ENCODE measurements at places on chromosomes 7 and 10.
A peak's percentile ranks its signal among the peaks of the same experiment; 100 is the strongest.

- DNase-seq, result no peak
Observed at GRCh38 chr7:105853931-105854419, 22.4 kb downstream of the ATXN7L1 start.

- no peak for DNase-seq
Observed at GRCh38 chr7:98359395-98359794, 41.5 kb downstream of the BAIAP2L1 start.

DNA sequence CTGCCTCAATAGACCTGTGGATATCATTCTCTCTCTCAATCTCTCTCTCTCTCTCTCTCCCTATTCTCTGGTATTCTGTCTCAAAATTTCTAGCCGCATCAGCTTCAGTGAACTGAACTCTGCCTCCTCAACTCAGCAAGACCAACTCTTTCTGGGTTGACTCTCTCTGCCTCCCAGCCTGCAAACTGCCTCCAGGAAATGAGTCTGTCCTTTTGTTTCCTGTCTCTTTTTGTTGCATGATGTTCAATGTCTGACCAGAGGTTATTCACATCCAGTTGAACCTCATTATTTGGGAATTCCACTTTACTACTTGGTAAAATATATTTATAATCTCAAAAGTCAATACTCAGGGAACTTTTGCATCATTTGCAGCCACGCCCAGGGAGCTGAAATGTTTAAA lies 682.7 kb upstream of the FZD8 start:
- DNase-seq, result no peak

DNA sequence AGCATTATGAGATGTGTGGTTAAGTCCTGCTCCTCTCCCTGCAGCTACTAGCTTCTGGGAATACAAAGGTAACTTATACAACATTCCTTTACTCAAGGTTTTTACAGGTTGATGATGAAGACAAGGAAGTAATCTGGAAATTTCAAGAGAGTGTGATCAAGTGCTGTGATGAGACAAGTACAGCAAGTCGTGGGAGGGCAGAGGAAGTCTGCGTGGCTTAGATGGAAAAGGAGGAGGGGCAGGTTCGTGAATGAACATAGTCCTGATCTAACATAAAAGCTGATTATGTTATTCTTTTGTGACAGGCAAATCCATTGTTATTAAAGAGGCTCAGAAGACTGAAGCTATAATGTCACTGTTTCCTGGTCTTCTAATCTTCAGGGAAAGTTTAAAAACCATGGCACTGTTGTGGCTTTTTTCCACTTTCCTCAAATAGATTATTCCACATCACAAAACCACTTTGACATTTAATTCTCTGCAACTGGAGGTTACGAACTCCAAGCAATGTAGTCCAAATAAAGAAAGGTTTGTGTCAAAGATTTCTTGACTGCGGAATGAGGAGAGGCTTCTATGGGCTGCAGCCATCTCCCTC lies 84.1 kb downstream of the CPXM2 start:
- no peak for DNase-seq

DNA sequence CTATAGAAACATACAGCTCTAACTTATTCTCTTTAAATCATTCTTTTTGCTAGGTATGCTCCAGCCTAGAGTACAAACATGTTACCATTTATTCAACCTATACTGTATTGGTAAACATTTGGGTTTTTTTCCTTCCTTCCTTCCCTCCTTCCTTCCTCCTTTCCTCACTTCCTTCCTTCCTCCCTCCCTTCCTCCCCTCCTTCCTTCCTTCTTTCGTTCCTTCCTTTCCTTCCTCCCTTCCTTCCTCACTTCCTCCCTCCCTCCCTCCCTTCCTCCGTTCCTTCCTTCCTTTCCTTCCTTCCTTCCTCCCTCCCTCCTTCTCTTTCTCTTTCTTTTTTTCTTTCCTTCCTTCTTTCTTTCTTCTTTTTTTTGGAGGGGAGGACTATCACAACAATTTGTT lies 286.7 kb upstream of the PRKCQ start:
- no peak for DNase-seq

DNA sequence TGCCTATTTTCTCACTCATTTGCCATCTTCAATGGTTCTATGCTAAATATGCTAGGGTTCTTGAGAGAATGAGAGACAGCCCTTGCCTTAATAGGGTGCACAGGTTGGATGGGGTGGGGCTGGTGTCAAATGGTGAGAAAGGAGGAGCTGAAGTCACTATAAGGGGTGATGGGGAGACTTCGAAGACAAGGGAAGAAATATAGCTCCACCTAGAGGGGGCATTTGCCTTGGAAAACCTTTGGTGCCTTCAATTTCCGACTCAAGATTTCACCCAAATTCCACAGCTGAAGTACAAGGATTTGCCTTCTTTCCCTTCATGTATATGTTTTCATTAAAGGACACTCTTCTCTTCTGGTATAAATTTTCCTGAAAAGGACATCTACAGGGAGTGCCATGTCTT lies 5.6 kb downstream of the PTN start:
- DNase-seq, result no peak

DNA sequence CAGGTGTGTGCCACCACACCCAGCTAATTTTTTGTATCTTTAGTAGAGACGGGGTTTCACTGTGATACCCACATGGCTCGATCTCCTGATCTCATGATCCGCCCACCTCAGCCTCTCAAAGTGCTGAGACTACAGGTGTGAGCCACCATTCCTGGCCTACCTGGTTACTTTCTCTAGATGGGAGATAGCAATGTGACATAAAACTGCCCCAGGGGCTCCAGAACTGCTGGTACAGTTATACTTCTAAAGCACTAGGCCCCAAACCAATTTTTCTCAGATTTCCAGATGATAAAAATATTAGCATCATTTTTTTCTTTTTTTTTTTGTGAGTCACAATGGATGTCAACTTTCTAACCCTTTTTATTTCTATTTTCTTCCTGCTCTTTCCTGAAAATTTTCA lies 27.4 kb downstream of the ITGB8 start:
- DNase-seq, result no peak

DNA sequence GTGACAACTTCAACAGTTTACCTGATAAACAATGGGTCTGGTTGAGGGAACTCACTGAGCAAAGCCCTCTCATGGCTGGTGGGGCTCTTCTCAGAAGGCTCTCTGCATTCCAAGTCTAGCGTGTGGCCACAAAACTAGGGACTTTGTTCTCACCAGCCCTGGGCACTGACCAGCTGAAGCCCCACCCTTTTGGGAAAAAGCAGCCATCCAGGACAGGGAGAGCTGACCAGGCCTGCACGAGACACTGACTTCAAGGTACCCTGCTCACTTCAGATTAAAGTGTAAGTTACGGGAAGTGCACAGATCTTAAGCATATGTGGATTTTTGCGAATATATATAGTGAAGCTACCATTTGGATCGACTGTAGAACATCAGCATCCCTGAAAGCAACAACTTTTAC lies 67.4 kb upstream of the LRRC4 start:
- DNase-seq, result no peak

DNA sequence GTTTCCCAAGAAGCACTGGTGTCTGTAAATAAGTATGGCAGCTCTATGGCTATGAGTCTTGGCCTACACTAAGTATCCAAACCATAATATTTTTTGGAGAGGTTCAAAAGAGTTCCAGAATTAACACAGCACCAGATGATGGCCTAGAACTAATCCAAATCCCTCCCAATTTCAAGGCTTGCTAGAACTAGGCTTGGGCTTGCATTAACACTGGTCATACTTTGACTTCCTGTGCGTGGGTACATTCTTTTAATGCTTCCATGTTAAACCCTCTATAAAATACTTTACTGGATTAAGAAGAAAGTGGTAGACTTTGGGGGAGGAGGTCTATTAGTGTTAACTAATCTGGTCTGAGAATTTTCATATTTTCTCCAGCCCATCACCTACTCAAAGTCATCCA lies 3.1 kb downstream of the AASS start:
- no peak for DNase-seq

GRCh38 chr10:6044060-6044459 lies 18.1 kb downstream of the IL2RA start:
- no peak for DNase-seq

DNA sequence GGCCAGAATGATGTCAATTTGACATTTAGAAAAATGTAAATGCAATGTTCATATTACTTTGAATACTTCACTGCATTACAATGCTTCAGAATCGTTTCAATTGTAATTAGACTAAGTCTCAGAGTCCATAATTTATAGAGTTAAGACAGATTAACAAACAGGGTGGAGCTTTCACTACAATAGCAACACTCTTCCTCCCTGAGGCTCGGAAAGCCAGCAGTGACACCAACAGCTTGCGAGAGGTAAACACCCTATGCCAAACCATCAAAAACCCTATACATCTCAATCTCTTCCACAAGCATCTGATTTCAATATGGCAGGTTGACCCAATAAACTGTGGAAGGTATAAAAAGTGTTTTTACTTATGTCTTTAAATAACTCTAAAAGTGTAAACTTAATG lies 72.2 kb downstream of the DOCK4 start:
- no peak for DNase-seq

DNA sequence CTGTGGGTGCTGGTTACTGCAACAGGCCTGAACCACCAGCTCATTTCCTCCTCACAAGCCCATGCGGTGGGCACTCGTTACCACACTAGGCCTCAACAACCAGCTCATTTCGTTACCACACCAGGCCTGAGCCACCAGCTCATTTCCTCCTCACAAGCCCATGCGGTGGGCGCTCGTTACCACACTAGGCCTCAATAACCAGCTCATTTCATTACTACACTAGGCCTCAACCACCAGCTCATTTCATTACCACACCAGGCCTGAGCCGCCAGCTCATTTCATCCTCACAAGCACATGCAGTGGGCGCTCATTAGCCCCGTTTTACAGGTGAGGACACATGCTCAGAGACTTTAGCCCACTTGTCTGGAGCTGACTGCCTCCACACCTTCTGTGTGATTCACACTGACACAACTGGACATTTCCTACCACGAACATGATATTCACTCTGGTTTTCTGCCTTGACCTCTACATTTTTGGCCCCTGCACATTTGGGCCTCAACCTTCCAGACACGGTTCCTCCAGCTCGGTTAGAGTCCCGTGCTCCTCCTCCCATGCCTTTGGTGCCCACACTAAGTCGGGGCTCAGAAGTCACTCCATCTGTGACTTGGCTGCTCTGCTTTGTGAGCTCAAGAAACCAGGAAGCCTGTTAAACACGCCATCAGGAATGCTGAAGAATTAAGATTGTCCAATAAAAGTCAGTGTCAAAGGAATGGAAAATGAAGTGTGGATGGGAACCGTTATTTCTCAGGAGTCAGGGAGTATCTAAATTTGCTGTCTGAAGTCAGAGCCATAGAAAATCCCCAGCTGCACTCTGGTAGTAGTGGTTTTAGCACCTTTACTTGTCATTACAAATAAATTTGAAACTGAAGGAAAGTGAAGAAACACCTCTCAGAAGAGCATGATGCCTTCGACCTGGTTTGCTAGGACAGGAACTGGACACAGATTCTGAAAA lies 55.8 kb upstream of the LANCL2 start:
- DNase-seq, result peak; percentile 21

GRCh38 chr10:111200505-111201186 lies 123.8 kb downstream of the ADRA2A start:
- no peak for DNase-seq

DNA sequence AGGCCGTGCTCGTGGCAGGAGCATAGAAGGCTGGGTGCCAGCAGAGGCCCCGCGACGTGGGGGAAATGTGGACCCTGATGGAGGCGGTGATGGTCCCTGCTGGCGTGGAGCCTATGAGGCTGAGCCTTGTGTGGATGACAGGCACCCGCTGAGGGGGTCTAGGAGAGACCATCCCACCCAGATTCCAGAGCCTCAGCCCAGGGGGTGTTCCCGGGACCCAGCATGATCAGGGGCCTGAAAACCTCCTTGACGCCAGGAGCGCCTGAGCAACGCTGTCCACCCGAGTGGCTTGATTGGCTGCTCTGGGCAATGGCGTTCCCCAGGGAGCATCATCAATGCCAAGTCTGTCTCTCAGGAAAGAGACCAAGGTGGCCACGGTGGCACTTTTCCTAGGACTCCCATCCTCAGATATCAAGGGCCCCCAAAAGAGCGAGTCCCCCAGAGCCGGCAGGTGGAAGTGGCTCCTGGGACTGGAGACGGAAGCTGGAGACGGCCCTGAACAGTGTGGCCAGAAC lies 61.1 kb downstream of the PWWP2B start:
- no peak for DNase-seq

DNA sequence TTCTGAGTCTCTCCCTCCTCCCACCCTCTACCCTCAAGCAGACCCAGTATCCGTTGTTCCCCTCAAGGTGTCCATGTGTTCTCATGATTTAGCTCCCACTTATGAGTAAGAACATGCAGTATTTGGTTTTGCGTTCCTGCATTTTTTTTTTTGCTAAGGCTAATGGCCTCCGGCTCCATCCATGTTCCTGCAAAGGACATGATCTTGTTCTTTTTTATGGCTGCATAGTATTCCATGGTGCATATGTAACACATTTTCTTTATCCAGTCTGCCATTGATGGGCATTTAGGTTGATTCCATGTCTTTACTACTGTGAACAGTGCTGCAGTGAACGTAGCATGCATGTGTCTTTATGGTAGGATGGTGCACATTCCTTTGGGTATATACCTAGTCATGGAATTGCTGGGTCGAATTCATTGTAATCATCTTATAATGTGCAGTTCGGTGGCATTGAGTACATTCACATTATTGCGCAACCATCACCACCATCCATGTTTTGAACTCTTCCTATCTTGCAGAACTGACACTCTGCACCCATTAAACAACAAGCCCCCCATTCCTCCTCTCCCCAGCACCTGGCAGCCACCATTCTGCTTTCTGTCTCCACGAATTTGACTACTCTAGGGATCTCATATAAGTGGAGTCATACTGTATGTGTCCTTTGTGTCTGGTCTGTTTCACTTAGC lies 125.5 kb downstream of the CAMK1D start:
- no peak for DNase-seq

- no peak for DNase-seq
Observed at GRCh38 chr7:151381348-151382078, 28.3 kb downstream of the WDR86 start.

GRCh38 chr10:30791197-30791611 lies 161.7 kb upstream of the LYZL2 start:
- no peak for DNase-seq

GRCh38 chr10:111076191-111076681 lies 593 bp upstream of the ADRA2A start:
- no peak for DNase-seq

- DNase-seq, result no peak
Observed at GRCh38 chr10:128025437-128025836, 100.8 kb downstream of the MKI67 start.

DNA sequence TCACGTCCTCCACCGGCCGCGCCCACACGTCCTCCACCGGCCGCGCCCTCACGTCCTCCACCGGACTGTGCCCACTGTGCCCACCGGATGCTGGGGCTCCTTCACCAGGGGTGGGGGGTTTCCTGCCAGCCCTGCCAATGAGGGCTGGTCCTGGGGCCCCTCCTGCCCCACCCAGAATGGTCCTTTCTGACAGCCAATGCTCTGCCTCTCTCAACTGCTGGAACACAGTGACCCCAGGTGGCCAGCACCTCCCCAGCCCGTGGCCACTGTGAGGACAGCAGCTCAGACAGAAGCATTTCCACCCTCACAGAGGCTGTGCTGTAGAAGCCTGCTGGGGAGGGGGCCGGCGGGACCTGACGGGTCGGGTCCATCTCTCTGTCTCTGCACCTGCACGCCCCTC lies 90.1 kb upstream of the DNAAF5 start:
- DNase-seq, result no peak

- no peak for DNase-seq
Observed at GRCh38 chr7:145350334-145350733, 514.5 kb upstream of the TPK1 start.

GRCh38 chr7:1948301-1948796 lies 278.3 kb downstream of the ELFN1 start:
- no peak for DNase-seq

GRCh38 chr7:43834463-43835251 lies 34.7 kb downstream of the MRPS24 start:
- no peak for DNase-seq
